Stimulated activated CD4-positive, alpha-beta T cell treated with anti-CD3 and anti-CD28 coated beads, TNF-alpha, amount 100 ng/mL, for 4 hours (primary cell): ENCODE measurements at places on chromosomes 5 and 9.

DNA sequence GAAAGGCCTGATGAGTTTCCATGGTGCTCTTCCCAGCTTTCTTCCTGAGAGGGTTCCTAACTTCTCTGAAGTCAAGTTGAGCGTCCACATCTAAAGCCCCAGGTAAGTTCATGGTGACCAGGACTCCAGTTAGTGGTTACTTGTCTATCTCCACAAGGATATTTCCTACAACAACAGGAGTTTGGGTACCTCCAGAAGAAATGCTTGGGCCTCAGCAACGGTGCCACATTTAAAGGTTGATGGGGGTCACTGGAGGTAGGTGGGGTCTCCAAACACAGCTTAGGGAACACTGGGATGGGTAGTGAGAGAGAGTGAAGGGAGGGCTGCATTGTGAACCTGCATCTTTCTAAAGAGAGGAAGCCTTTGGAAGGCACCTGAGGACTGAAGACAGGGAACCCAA, 123.4 kb downstream of the BOD1 start:
- DNase-seq: no peak

DNA sequence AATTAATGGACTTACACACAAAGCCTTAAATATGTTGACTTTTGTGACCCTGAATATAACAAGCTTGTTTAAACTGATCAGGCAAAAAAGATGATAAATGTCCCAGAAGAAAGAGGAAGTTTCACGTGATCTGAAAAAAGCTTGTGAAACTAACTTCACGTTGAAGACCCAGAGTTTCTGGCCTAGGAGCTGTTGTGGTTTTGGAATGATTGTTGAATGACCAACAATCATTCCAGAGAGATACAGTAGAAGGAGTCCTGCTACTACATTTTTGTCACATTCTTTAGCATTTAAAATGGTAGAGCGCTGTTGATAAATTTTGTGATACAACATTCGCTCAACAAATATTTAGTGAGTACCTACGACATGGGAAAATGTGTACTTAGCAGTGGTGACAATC, 143.1 kb upstream of the FBN2 start:
- no peak for DNase-seq

DNA sequence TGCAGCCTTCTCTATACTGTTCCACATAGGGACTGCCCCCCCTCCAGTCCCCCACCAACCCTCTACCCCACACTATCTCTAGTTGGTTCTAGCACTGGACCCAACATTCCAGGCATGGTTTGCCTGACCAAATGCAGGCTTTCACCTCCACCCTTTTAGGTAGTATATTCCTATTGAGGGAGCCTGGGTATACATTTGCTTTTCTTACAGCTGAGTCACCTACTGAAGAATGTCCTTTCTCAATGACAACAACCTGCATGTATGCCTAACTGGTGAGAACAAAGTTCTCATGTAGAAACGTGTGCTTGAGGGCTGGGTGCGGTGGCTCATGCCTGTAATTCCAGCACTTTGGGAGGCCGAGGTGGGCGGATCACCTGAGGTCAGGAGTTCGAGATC, 8.2 kb downstream of the TNIP1 start:
- DNase-seq: no peak

DNA sequence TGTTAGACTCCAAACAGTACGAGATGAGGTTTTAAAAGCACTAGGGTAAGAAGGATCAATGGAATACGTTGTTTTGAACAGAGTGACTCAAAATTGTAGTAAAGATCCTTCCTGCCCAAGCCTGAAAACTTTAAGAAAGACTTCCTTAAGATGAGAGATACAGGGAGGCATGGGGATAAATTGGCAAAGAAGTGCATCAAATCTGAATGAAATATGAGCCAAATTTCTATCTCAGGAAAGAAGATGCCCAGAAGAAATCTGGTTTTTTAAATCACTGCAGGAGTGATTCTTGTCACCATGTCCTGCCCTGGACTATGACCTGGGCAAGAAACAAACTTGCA, 14.9 kb downstream of the FCN2 start:
- DNase-seq: no peak

- no peak for DNase-seq
These were observed 25.8 kb upstream of the IFNA14 start for GRCh38 chr9:21265421-21266189.

- DNase-seq: no peak
These were observed 153.2 kb upstream of the MAST4 start for GRCh38 chr5:66442951-66443445.

GRCh38 chr9:33167972-33168461, 881 bp upstream of the B4GALT1 start:
- no peak for DNase-seq

DNA sequence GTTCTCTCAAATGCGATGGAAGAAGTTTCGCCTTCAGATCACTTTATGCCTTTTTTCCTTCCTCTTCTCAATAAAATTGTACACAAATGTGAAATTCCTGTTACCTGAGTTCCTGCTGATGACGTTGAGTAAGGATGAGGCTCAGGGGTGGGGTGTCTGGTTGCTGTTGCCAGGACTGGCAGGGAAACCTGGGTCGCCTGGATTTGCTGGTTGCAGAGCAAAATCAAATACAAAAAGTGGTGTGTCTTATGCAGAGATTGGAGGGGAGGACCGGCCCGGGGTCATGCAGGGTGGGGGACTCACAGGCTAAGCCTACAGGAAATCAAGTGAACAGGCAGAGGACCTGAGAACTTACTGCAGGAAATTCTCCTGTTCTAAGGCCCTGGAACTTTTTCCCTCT, 39.2 kb downstream of the ANXA2R start:
- no peak for DNase-seq

DNA sequence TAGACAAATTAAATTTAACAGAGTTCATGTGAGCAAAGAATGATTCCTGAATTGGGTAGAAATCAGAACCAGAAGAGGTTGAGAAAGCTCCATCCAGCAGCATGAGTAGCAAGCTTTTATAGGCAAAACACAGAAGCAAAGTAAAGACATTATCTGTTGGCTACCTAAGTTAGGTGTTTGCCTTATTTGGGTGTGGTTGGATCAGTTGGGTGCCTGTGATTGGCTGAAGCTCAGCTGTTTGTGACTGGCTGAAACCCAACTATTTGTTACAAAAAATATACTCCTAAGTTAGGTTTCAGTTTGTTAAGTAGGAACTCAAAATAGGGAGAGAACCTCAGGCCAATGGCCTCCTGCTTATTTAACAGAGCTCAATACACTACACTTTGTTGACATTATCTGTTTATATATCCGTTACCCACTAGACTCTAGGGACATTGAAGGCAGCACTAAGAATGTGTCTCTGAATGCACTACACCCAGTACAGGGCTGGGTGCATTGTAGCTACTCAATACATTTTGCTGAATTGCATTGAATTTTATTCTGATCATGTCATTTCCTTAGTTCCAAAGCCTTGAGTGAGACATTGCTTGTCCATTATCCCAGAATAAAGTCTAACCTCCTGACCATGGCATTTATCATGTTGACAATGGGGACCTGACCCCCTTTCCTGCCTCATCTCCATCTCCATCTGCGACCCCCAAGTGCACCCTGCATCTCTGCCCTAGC, 98.7 kb downstream of the CCDC192 start:
- no peak for DNase-seq

DNA sequence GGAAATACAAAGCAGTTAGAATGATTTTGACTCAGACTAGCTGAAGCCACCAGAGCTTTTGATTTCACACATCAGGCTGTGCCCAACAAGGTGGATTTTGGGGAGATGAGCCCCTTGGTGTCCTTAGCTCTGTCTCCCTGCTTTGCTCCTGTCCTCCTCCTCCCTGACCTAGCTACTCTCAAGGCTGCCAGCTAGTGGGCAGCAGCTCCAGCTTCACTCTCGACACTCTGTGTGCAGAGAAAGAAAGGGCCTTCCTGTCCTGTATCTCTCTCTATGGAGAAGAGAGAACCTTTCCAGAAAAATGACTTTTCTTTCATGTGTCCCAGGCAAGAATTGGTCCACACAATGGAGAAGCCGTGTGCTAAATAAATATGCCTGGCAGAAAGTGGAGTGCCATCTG, 446.2 kb downstream of the SEMA5A start:
- no peak for DNase-seq

DNA sequence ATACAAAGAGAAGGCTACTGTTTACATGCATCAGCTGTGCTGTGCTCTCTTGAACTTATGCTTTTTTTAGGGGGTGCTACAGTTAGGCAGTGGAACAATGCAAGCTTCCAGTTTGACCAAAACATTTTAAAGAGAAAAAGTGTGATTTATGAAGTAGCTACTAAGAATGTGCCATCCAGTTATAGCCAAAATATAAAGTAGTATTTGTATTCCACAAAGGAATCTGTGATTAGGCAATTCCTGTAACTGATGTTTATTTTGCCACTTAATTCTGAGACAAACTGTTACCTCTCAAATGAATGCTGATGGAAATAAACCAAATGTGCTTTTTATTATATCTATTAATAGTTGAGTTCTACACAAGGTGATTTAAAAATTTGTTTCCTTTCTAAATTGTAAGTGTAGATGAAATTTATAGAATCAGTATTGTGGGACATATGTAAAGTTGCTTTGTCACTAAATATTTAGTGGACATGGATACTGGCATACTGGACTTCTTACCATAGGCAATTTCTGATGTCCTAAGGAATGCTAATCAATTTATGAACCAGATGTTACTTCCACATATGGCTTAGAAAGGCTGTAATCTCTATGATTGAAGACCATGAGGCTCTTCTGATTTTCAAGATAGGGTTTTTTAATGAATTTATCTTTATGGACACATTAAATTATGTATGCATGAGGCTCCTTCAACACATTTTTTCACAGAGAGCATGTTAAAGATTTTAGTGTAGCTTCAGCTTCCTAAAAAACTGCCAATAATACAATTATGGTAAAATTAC, 410.2 kb downstream of the PRR16 start:
- no peak for DNase-seq

DNA sequence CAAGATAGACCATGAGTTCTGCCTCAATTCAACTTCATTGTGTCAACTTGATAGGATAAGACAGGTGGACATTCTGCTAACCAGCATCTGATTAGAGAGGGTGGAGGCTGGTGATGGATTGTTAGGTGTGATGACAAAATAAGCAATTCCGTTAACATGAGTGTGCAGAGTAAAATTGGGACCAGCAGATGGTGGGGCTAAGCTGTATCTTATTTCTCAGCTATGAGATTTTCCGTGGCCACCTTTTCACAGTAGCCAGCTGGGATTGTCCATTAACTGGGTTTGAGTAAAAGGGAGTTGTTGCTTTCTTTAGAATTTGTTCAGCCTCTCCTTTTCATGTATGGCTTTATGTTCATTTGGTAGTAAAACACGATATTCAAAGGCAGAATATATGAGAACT, 28.8 kb upstream of the TAL2 start:
- no peak for DNase-seq

DNA sequence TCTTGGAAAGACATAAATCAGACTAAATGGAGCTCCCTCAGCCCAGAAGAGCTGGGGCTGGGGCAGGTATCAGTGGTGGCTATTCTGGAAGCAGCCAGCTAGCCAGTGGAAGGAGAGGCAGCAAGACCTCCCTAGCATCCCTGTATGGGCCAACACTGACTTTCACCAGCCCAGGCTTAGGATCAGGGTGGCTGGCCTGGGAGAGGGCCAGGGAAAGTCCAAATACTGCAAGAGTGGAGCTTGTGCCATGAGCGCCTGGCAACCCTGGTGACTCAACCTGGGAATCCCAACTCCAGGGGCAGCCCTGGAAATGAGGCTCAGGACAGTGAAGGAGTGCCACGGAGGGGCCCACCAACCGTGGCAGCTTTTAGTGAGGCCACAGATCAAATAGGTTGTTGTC, 7.6 kb upstream of the IRF1 start:
- no peak for DNase-seq

DNA sequence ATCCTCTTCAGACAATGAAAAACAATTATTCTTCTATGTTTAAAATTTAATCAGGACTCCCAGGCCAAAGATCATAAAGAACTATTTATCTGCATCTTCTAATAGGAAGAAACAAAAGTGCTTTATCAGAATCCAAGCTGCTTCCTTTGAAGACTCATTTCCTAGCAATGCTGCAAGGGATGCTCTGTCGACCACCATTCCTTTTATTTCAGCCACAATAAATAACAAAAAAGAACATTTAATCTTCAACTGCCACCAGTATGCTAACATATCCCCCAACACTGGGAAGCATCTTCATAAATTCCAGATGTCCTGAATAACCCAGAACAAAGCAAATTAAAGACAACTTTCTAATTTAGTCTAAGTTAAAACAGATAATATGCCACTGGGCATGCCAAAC, 68.7 kb downstream of the PKD2L2 start:
- DNase-seq: no peak

DNA sequence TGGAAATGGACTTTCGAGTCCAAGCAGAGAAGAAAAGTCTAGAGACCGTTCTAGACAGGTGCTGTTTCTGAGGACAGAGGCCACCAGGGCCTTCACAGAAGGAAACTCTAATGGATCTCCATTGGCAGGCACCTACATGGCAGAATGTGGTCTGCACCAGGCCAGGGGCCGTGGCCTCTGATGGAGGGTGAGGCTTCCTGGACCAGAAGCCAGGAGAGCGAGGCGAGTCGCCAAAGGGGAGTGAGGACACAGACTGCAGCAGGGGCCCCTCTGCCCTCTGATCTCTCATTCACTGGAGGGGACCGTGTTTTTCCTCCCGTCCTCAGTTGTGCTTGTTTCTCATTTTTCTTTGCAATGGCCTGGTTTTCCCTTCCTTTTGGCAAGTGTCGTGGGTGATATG, 41.1 kb downstream of the ALG2 start:
- no peak for DNase-seq

DNA sequence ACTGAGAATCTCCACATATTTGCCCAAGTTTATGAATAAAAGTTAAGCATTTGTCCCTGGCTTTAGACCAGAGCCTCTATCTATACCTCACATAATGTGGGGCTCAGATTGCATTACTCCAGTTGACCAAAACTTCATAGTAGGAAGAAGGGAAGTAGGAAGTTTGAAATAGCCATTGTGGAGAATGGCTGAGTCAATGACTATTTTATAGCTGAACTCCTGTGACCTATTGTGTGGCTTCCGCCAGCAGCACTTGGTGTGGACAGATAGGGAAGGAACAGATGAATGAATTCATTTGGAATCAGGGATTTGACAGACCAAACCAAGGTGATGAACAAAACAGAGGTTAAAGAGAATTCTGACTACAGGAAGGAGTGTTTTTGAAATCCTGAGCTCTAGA, 92.9 kb upstream of the LPAR1 start:
- DNase-seq: no peak

DNA sequence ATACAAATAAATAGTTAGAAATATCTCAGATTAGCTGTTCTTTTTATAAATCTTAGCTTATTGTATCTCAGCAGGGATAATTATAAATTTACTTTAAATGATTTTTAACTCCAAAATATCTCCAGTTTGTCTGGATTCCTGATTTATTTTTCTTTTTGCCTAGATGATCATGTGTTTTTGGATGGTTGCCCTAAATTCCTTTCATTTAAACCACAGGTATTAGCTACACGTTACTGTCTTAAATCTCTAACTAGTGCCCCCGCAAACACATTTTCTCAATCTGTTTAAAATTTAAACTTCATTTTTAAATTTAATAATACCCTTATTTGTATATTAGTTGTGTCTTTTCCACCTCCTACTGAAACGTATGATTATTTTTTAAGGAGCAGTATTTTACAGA, 5.6 kb downstream of the FER start:
- no peak for DNase-seq
